Suppressor macrophage treated with lipopolysaccharide for 1 hour (primary cell): ENCODE measurements at places on chromosomes 5 and 9.

- DNase-seq: no peak
Measured at GRCh38 chr5:81749561-81750307, 1.2 kb downstream of the SSBP2 start.

DNA sequence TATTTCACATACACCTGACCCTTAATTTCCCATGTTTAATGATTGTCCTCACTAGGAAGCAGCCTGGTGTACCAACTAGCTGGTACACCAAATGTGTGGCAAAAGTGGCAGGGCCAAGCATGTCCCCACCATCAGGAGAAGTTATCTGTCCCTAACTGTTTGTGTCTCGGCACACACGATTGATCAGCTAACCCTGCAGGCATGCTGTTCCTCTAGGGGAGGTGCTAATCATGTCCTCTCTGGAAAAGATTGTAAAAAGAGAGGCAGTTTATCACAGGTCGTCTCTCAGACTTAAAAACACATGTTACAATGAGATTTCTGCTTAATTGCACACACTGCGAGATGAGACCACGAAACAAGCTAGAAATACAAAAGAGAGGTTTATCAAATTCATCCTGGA is 342.7 kb downstream of the DIRAS2 start:
- no peak for DNase-seq

GRCh38 chr5:1007681-1008450 is 736 bp upstream of the NKD2 start:
- no peak for DNase-seq

GRCh38 chr5:79837761-79838551 is 148.3 kb downstream of the CMYA5 start:
- no peak for DNase-seq

- no peak for DNase-seq
Measured at GRCh38 chr5:181050016-181050415, 9.9 kb downstream of the BTNL9 start.

DNA sequence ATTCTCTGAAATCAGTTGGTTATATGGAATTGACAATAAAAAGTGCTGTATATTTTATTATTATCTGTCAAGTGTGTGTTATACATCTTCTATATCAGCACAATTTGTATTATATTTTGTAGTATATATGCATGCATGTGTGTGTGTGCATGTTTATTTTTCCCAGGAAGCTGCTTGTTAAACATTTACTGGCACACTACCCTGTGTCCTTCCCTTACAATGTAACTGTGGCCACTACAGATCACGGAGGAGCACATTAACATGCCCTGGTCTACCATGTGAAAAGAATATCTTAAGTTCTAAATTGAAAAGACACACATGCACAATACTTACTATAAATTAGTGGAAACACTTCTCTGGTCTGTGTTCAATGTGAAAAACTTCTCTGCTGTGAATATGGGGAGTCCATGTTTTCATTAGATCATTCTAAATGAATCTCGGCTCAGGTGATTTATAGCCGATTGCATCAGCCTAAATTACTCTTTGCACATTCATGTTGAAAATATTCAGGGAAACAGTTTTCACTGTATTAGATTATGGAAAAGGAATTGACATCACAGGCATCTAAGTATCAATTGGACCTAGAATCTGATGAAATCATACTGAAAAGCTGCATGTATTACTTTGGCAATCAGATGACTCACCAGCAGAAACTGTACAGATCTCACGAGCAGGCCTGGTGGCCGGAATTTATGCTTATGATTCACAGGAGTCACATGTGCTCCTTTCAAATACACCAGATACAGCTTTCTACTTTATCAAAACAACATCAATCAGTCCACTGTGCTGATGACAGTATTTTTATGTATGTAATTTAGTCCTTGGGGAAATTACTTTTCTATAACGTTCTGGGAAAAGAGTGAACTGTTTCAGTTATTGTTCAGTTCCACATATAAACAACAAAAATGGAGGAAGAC is 39.4 kb downstream of the LURAP1L start:
- DNase-seq: peak; percentile 71
